Type B pancreatic cell (in vitro differentiated cells): ENCODE measurements at places on chromosomes 3 and 15.

DNA sequence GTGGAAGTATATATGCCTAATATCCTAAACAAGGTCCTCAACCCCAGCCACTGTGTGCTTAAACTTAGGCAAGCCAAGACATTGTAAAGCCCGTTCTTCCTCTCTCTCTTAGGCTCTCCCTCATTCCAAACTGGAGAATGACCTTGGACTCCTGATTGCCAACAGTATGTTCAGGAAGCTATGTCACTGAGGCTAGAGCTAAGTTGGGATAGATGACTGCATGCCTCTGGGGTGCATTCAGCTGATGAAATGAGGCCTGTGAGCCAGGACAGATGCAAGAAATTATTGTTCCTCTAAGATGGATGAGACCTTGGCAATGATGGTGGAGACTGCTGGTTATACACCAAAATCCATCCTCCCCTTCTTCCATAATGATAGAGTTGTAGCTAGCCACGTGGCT lies 27.9 kb upstream of the TBC1D21 start:
- H3K4me1 ChIP-seq: no peaks in the 10 kb centered on the region
- H3K4me3 ChIP-seq: no peak overlapping the region
- no peaks in the 10 kb centered on the region for H3K36me3 ChIP-seq

DNA sequence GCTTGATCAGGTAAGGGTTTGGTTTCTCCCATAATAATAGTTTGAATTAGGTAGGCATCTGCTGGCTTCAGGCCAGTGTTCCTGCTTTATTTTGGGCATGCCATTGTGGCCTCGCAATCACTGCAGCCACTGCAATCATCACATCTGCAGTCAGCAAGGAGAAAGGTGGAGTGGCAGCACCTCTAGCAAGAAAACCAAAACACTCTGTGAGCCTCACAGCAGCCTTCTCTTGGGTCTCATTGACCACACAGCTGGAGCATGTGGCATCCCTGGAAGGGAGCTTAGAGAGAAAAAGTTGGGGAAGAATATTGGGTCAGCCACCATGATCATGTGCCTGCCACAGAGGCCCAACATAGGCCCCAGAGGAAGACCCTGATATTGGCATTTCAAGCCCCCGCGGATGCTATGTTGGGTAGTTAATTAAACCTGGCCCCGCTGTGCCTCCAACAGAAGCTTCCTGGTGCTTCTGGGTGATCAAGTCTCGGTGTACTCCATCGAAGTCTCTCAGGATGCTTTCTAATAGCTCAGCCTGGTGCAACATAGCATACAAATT lies 158.0 kb upstream of the UBE2E1 start:
- no peak overlapping the region for H3K27ac ChIP-seq
- no peak overlapping the region for H3K4me3 ChIP-seq
- no peaks in the 10 kb centered on the region for H3K27me3 ChIP-seq
- peaks cover 47% of the 10 kb centered on the region for H3K4me1 ChIP-seq
- DNase-seq: no peak
- H3K36me3 ChIP-seq: no peaks in the 10 kb centered on the region

DNA sequence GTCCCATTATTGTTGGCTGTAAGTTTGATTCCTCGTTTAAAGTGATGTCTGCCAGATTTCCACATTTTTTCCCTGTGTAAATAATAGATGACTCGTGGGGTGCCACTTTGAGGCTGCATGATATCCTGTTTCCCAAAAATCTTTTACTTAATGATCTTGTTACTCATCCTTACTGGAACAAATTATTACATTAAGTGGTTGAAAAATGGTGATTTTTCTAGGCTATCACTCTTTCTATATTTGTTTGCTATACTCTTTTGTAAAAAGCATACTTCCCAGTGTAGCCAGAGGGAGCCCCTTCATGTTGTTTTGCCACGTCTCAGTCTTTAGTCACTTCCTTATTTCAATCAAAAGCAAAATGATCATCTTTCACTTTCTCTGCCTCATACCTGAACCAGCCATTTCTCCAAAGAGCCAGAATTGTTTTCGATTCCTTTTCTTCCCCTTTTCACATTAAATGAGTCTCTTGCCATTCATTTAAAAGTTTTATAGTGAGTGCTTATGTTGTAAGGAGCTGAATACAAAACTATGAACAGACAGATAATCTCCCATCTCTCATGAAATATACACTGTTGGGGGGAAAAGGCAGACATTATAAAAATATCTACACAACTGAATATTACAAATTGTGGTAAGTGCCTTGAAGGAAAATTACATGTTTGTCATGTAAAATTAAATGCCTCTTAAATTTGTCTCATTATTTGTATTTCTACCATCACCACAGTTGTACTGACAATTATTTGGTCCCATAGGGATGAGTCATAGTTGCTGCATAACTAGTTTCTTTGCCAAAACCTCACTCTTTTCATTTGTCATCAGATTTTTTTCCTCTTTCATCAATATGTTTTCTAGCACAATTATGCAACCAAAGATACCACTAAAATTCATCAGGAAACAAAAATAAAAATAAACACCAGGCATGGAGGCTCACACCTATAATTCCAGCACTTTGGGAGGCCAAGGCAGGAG lies 41.5 kb downstream of the ADGRG7 start:
- H3K4me3 ChIP-seq: no peak overlapping the region
- H3K4me1 ChIP-seq: peaks cover 9% of the 10 kb centered on the region
- peak overlapping the region; percentile 22 for H3K27ac ChIP-seq
- no peaks in the 10 kb centered on the region for H3K36me3 ChIP-seq
- no peaks in the 10 kb centered on the region for H3K27me3 ChIP-seq

DNA sequence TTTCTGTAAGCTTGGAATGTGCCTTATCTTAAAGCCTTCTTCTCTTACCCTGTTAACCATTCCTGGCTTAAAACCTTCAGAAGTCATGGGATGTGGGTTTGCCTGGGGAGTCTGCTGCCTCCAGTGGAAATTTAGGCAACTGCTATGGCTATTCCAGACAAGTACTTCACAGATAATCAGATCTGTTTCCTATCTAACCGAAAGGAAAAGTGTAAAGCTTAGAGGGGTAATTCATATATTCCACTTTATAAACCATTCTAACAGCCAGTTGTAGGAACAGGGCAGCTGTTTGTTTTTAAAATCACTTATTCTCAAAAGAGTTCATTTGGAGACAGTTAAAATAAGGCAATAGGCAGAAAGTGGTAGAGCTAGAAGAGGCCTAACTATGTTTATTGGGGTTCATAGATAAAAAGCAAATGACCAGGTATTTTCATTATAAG lies 219.9 kb downstream of the TCF12 start:
- peaks cover 41% of the 10 kb centered on the region for H3K4me1 ChIP-seq
- DNase-seq: no peak
- H3K4me3 ChIP-seq: no peak overlapping the region
- no peaks in the 10 kb centered on the region for H3K36me3 ChIP-seq
- H3K27ac ChIP-seq: peak overlapping the region; percentile 25

- H3K36me3 ChIP-seq: peaks cover 3% of the 10 kb centered on the region
- H3K27ac ChIP-seq: no peak overlapping the region
- H3K27me3 ChIP-seq: peaks cover 9% of the 10 kb centered on the region
- peaks cover 30% of the 10 kb centered on the region for H3K4me1 ChIP-seq
Measured at GRCh38 chr3:64270142-64270865, 45.0 kb upstream of the PRICKLE2 start.
